NCI-H226 (cell line): ENCODE measurements at places on chromosomes 6 and 20.

DNA sequence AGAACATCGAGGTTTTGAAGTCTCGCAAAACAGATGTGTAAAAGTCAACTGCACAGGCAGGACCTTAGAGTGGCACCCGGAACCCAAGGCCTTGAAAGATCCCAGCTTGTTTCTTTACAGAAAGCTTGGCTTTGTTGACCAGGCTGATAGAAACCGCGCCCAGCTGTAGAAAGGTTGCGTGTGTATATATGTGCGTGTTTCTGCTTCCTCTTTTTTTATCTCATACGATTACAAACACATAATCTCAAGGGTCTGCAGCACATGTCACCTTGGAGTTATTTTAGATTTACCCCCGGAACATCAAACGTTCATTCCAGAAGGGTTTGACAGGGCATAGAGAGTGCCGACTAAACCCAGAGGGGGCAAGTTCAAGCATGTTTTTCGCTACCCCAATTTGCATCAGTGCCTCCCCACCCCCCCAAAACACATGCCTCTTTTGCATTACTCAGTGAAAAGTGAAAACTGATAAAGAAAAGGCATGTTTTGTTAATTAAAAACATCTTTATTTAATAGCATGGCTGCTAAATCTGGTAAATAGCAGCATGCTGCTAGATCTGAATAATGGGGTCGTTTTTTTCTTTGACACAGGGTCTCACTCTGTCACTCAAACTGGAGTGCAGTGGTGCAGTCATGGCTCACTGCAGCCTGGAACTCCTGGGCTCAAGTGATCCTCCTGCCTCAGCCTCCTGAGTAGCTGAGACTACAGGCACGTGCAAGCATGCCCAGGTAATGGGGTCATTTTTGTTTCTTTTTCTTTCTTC, 33.2 kb upstream of the NCOA3 start:
- DNase-seq, result no peak

- DNase-seq, result no peak
Observed at GRCh38 chr6:52557389-52558265, 19.2 kb downstream of the TRAM2 start.

- DNase-seq, result no peak
Observed at GRCh38 chr20:21360705-21361104, 36.6 kb downstream of the NKX2-4 start.

- no peak for DNase-seq
Observed at GRCh38 chr6:29925321-29925720, 17.0 kb upstream of the HLA-A start.

GRCh38 chr6:2986722-2987221, 12.9 kb upstream of the NQO2 start:
- peak; percentile 88 for DNase-seq

DNA sequence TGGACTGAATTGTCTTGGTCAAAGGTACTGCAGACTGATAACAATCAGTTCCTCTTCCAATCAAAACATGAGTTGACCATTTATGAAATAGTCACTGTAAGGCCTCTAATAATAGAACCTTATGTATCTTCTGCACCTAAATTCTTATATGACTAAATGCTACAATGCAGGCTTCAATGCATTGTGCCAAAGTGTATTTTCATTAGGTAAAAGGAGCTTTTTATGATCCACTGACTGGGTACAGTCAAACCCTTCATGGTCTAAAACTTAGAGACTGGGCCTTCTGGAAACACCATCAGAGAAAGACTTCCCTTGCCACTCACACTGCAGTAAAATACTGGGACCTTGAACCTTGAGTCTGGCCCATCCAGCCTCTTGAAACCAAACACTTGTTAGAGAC, 16.3 kb downstream of the LGSN start:
- DNase-seq, result no peak

- no peak for DNase-seq
Observed at GRCh38 chr6:23089981-23090380, 520.6 kb downstream of the HDGFL1 start.

- peak; percentile 21 for DNase-seq
Observed at GRCh38 chr6:15901141-15902115, 227.5 kb upstream of the MYLIP start.

GRCh38 chr20:965956-966355, 36.2 kb downstream of the RSPO4 start:
- DNase-seq, result no peak

DNA sequence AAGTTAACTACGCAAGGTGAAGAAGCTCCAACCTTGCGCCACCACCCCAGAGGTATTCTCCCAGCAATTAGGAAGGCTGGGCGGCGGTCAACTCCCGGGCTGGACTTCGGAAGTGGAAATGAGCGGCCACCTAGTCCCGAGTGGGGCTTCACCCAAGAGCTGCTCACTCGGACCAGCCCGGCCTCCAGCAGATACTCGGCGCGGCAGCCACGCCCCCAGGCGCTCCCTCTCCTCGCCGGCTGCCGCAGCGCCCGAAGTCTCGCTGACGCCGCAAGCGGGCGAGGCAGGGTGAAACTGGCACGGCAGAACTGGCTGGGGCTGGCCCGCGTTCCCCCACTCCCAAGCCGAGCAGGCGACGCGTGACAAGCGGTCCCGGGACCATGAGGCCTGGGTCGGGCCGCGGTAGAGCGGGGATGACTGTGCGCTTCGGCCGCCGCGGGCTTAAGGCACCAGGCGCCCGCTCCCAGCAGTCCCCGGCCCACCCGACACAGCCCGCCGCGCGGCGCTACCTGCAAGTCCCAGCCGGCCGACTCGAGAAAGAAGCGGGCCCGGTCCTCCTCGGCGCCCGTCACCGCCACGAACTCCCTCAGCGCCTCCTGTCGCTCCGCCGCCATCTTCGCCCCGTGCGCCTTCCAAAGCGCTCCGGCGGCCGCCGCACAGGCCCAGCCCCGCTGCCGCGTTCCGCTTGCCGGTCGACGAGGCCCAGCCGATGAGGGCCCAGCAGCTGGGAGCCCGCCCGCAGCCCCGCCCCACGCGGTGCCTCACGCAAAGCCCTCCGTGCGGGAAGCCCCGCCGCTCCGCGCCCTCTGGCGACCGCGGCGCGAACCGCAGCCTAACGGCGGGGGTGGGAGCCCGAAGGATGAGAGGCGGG, at the start of gene NSFL1C:
Gene NSFL1C, minus strand, starts transcription at position 639 of the 871 bp plus-strand sequence. Its CDS starts 25 bp downstream, at position 614.
- DNase-seq, result peak; percentile 77

GRCh38 chr20:47380481-47380880, 24.0 kb upstream of the ZMYND8 start:
- DNase-seq, result no peak

GRCh38 chr6:39729945-39730344, 4.7 kb upstream of the KIF6 start:
- DNase-seq, result no peak

DNA sequence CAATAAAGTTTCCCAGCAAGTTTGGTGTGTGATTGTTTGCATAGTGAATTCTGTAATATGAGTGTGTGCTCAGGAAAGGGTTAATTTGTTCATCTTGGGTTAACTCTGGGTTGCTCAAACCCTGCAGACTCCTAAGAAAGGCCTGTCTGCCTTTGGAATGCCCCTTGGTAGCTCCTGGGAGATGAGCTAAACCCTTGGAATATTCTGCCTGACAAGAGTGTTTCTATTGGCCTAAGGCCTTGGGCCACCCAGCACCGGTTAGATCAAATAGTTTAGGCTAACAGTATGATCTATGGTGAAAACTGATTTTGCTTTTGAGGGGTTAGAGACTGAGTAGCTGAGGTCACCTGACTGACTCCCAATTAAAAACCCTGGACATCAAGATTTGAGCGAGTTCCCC, 248.3 kb downstream of the GRM1 start:
- DNase-seq, result no peak

- peak; percentile 6 for DNase-seq
Observed at GRCh38 chr6:76861403-76861802, 601.9 kb downstream of the HTR1B start.

- DNase-seq, result no peak
Observed at GRCh38 chr20:46078954-46079353, 10.8 kb downstream of the NCOA5 start.

- DNase-seq, result no peak
Observed at GRCh38 chr20:63371291-63371865, 10.2 kb upstream of the CHRNA4 start.

- DNase-seq, result peak; percentile 23
Observed at GRCh38 chr6:18997375-18997826, 610.3 kb downstream of the RNF144B start.

DNA sequence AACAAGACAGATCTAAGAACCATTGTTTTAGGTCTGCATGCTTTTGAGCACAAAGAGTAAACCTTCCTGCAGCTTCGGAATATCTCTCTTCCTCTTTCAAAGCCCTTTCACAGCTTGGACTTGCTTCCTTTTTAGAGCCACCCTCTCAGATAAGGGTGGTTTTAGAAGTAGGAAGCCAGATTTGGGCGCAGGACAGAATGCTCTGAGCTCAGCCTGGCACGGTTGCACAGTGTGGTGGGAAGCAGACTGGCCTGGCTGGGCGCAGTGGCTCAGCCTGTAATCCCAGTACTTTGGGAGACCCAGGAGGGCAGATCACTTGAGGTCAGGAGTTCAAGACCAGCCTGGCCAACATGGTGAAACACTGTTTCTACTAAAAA, 35.6 kb upstream of the PNRC1 start:
- no peak for DNase-seq

DNA sequence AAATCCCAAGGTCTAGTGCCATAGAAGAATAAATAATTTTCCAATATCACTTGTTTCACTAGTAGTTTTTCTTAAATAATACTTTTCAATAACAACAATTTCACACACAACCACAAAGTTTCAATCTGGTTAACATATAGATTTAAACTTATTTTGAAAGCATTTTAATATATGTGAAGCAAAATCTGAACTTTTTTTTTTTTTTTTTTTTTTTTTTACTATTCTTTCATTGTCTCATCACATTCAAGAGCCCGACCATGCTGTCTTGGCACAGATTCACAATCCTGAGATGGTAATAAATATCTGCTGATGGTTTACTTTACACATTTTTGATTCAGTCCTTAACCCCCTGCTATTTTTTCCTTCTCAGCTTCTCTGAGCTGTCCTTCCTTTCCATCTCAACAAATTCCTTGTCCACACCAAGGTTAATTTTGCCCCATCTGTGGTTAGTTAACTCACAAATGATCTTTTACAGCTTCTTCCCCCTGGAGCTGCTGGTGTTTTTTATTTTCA, 262.8 kb downstream of the TMEM242 start:
- no peak for DNase-seq

GRCh38 chr6:129852257-129852858, 8.8 kb downstream of the TMEM244 start:
- DNase-seq, result no peak

- no peak for DNase-seq
Observed at GRCh38 chr6:22980446-22980845, 411.1 kb downstream of the HDGFL1 start.

DNA sequence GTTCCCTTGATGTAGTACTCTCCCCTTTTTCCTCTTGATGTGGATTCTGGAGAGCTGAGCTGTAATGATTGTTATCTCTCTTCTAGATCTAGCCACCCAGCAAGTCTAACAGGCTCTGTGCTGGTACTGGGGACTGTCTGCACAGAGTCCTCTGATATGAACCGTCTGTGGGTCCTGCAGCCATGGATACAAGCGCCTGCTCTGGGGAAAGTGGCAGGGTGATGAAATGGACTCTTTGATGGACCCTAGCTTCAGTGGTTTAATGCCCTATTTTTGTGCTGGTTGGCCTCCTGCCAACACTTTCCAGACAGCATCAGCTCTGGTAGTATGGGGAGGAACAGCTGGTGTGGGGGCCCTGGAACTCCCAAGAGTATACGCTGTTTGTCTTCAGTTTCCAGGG, 216.3 kb downstream of the ADGRG6 start:
- DNase-seq, result no peak

- DNase-seq, result peak; percentile 11
Observed at GRCh38 chr6:166106076-166106686, 61.5 kb downstream of the TBXT start.

GRCh38 chr20:2130683-2131082, 29.1 kb downstream of the STK35 start:
- DNase-seq, result no peak

- no peak for DNase-seq
Observed at GRCh38 chr20:31522731-31523130, 8.5 kb downstream of the HM13 start.

DNA sequence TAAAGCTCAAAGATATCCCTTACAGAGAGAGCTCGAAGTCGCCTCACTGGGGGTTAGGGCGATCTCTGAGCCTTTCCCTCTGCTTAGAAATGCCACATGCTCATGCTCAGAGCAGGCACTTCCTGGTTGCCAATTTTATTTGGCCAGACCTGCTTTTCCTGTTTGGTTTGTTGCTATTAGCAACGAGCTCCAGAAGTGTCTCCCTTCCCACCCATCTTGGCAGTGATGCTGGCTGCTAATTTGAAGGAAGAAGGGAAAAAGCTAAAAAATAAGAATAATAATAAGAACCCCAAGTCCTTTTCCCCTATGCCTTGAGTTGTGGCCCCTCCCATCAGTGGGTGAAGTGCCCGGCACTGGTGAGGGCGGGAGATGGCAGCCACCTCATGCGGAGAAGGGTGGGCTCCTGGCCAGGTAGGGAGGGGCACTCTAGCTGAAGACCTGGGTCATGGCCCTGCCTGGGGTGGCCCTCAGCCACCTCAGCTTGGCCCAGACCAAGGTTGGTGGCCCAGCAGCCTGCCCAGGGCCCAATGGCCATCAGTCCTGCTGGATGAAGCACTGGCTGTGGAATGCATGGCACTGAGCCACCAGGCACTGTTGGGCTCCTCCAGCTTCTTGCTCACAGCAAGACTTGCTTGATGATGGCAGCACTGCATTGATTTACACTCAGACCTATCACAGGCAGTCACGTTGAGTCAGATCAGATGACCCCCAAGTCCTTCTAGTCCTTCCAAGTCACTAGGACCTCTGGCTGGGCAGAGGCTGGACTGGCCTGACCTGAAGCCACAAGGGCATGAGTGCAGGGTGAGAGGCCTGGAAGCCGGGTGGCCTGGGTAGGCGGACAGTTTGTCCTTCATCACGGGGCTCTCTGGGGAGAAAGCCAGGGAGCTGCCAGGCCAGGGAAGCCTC, 79.0 kb downstream of the SYNJ2 start:
- DNase-seq, result peak; percentile 87

GRCh38 chr20:2365666-2366065, 15.0 kb upstream of the TGM6 start:
- no peak for DNase-seq

- no peak for DNase-seq
Observed at GRCh38 chr6:116326996-116327395, 43.8 kb upstream of the DSE start.
